Stimulated activated CD8-positive, alpha-beta memory T cell treated with anti-CD3 and anti-CD28 coated beads, Interleukin-4, amount 100 ng/mL, for 1 hour (primary cell): ENCODE measurements at places on chromosomes 5 and 9.

DNA sequence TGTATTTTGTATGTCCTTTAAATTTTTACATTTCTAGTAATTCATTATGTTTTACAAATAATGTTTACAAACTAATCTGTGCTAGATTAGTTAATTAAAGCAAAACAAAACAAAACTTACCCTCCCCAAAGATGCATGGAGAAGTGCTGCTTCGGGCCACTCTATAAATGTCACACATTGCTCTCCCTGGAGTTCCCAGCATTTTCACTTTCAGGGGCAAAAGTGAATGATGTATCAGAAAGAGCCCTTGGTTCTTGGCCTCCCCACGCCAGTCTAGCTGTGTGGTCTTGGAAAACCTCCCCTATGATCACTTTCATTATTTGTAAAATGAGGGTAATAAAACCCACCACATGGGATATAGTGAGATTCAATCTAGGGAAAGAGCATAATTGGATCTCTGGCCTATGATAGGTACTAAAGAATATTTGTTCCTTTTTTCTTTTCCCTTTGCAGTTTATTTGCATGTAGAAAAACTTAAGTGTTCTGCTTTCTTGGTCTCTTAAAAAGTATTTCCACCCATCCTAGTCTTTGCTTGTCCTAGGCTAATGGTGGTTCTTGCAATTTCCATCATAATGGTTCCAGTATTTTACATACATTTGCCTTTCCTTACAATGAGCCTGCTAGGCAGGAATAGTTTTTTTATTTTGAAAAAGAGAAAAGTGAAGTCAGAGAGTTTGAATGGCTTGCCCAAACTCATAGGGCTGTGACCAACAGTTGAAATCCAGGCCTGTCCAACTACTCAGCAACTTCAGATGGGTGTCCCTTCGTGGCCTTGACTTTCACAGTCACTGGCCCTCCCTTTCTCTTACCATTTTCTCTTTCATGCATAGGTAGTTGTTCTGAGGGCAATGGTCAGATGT lies 184.5 kb upstream of the KLF4 start:
- no peak for DNase-seq

GRCh38 chr5:5487585-5488360 lies 65.3 kb downstream of the ICE1 start:
- DNase-seq, result no peak

DNA sequence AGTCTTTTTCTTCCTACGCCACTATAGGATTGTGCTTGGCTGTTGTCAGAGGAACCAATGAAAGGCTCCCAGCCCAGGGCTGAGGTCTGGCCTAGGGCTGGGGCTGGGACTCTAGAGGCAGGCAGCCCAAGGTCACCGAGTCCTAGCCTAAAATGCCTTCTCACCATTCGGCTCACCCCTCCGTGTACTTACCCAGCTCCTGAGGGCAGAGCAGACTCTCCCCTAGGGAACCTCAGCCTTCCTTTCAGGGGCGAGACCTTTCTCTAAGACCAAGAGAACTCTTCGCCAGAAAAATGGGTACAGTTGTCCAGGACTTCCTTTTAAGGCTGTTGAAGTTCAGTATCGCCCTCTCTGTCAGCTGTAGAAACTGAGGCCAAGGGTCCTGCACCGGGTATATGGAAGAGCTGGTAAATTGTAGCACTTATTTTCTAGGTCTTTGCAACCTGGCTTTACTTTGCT lies 1.7 kb upstream of the SPRY4 start:
- DNase-seq, result no peak

- DNase-seq, result no peak
These were observed 365.1 kb upstream of the NUDT12 start for GRCh38 chr5:103927739-103928138.

DNA sequence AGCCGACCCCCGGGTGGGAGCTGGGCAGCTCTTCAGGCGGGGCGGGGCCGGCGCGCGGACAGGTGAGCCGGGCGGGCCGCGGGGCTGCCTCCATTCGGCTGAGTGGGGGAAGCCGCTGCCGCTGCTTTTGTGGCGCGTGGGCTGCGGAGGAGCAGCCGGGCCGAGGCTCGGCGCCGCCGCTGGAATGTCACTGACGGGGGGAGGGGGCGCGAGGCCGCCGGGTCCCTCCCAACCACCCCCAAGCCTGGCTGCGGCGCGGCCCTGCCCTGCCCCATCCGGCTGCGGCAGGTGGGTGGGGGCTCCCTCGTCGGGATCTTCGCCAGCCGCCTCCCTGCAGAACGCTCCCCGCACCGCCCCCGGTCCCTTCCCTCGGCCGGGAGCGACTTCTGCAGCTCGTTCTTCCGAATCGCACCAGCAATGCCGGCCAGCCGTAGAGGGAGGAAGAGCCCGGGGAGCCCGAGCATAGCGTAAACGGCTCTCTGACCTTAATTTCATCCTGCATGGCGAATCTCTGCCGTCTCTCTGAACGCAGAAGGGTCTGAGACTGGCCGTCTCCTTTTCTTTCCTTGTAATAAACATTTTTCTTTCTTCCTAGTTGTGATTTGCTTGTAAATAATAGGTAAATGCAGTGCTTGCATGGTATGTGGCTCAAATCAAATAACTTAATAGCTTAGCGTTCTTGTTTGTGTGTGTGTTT lies 505 bp downstream of the SPTAN1 start:
- DNase-seq, result no peak

DNA sequence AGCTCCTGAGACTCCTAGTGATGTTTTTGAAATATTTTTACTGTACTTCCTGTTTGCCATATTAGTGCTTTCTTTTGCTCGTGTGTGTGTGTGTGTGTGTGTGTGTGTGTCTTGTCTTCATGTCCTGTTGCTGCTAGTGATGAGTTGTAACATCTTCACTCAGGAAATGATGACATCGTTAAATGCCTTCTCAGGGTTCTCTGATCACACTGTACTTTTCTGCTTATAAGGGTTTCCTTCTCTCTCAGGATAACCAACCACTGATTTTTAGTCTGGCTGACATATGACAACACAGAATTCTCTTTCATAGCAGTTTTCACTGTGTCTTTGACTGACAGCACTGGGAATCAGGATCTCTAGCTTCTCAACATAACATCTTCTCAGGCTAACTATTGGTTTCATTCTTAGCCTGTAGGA lies 16.1 kb downstream of the SV2C start:
- no peak for DNase-seq

GRCh38 chr5:150035139-150035895 lies 34.8 kb downstream of the HMGXB3 start:
- no peak for DNase-seq

GRCh38 chr5:107670932-107671741 lies at the start of gene EFNA5:
TSS of gene EFNA5 (minus strand) at chr5:107670937.
- no peak for DNase-seq

DNA sequence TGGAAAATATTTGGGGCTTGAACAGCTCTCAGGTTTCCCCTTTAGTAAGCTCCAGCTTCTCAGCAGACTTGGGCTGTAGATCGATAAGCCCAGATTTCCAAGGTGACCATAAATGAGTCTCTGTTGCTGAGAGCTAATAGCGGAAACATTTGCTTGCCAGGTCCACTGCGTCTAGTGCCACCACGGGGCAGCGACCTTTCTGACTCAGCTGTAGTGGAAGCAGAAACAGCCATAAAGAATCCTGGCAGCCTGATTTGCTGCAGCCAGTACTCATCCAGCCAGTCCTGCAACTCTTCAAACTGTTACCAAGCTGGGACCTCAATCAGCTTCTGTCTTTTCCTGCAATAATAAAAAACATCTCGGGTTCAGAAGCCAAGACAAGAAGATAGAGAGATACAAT lies 241.7 kb downstream of the DOCK8 start:
- no peak for DNase-seq

- DNase-seq, result no peak
These were observed 102.0 kb downstream of the PHF2 start for GRCh38 chr9:93678199-93679019.
